CD4-positive, alpha-beta T cell treated with Interleukin-6 at 100 ng/mL for 8 hours (primary cell): ENCODE measurements at places on chromosomes 3 and 15.

- no peak for DNase-seq
Observed at GRCh38 chr3:39090922-39091321, 16.5 kb downstream of the GORASP1 start.

GRCh38 chr3:160698599-160699195 lies 21.7 kb downstream of the ARL14 start:
- no peak for DNase-seq

DNA sequence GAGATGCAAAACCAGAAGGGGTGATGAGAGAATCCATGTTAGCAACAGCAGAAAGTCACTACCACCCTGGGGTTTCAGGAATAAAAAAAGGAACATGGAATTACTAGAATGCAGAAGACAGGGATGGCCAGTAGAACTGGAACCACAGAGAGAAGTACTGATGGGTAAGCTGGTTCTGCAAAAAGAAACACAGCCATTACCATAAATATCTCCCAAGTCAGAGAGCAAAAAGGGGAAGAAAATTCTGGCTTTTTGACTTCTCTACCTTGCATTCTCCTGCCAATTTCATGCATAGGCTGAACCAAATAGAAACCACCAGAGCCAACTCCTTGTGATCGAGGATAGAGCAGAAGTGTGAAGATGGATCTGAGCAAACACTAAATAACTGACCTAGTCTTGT lies 550.4 kb upstream of the NAALADL2 start:
- DNase-seq: no peak

GRCh38 chr3:142065344-142065743 lies 84.0 kb downstream of the TFDP2 start:
- DNase-seq: no peak

- no peak for DNase-seq
Observed at GRCh38 chr15:78797951-78798350, 13.3 kb downstream of the ADAMTS7 start.

- no peak for DNase-seq
Observed at GRCh38 chr3:149473357-149474249, 894 bp upstream of the TM4SF4 start.

- DNase-seq: no peak
Observed at GRCh38 chr3:152615681-152616080, 219.2 kb upstream of the P2RY1 start.

GRCh38 chr3:163708428-163708827 lies 1369.9 kb downstream of the SI start:
- no peak for DNase-seq

GRCh38 chr15:98438326-98438725 lies 210.0 kb upstream of the IGF1R start:
- no peak for DNase-seq

DNA sequence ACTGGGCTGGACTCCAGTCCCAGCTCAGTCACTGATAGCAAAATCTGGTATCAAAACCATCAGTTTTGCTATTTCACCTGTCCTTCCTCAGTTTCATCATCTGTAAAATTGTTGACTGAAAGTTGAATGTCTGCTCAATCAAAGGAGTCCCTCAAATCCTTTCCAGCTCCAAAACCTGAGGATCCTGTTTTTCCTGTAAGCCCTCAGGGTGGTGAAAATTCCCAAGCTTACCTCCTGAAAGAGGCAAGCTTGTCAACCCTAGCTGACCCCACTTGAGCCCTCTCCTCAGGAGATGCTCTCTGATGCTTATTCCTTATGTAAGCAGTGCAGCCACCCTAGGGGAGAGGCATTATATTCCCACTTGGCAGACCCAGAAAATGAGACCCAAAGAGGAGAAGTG lies 82.6 kb downstream of the HMG20A start:
- DNase-seq: no peak
